ENCODE measurements at places on chromosomes 11 and 22. TPM values are rescaled to one million over a fixed set of nuclear protein-coding genes. Genes with fewer than 3 reads are reported as not detected.

DNA sequence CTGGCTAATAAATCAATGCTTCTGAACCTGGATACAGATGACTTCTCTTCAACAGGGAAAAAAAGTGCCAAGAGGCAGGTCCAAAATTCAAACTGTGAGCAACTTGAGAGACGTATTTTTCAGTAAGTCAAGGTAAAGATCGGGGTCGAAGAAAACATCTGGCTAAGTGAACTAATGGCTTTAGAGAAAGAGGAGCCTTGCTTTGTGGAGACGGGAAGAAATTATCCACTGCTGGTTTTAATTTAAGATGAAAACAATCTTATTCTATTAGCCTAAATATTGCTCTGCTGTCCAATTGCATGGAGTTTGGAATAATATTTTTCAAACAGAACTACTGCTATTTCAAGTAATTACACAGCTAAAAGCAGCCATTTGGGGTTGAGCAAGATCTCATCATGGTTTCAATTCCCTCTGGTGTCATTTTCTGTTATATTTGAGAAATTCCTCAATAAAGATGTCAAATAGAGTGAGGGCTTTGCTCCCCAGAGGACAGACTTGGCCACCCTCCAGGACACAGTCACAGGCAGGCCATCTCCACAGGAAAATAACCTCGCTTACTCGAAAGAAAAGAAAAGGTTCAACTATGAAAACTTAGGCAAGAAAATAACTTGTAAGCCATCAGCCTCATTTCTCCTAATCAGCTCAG, 29.8 kb downstream of the SCUBE1 start:
- DNase-seq = no peak
- no peak overlapping the region for H3K27ac ChIP-seq
- H3K36me3 ChIP-seq = no peaks in the 10 kb centered on the region
- no peaks in the 10 kb centered on the region for H3K27me3 ChIP-seq
- no peak overlapping the region for H3K4me3 ChIP-seq
- no peaks in the 10 kb centered on the region for H3K4me1 ChIP-seq

DNA sequence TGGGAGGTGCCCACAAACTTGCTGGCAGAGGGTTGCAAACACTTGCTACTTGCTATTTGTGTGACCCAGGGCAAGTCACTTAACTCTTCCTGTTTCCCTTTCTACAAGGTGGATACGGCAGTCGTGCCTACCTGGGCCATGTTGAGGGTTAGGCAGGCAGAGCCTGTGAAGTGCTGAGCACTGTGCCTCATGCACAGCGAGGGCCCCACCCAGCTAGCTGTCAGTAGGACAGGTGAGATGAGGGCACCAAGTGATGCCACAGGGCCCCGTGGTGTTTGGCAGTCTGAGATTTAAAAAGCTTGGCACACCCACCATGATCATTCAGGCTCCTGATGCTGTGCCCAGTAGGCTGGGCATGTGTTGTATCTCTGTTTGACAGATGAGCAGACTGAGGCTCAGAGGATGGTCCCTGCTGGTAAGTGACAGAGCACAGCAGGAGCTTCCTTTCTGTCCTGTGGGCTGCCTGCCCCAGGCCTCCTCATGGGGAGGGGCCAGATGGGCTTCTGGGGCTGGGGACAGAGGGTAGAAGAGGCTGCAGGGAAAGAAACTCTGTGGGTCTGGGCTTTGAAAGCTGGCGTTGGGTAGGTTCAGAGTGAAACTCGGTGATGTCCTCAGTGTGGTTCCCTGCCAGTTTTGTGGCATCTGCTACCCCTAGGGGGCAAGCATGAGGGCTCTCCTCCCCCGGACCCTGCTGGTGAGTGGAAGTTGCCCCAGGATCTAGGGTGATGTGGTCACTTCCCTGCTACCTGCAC, 59.3 kb downstream of the TSPAN18 start:
- no peaks in the 10 kb centered on the region for H3K27me3 ChIP-seq
- H3K36me3 ChIP-seq = no peaks in the 10 kb centered on the region
- peaks cover under 1% of the 10 kb centered on the region for H3K4me1 ChIP-seq
- no peak overlapping the region for H3K4me3 ChIP-seq

DNA sequence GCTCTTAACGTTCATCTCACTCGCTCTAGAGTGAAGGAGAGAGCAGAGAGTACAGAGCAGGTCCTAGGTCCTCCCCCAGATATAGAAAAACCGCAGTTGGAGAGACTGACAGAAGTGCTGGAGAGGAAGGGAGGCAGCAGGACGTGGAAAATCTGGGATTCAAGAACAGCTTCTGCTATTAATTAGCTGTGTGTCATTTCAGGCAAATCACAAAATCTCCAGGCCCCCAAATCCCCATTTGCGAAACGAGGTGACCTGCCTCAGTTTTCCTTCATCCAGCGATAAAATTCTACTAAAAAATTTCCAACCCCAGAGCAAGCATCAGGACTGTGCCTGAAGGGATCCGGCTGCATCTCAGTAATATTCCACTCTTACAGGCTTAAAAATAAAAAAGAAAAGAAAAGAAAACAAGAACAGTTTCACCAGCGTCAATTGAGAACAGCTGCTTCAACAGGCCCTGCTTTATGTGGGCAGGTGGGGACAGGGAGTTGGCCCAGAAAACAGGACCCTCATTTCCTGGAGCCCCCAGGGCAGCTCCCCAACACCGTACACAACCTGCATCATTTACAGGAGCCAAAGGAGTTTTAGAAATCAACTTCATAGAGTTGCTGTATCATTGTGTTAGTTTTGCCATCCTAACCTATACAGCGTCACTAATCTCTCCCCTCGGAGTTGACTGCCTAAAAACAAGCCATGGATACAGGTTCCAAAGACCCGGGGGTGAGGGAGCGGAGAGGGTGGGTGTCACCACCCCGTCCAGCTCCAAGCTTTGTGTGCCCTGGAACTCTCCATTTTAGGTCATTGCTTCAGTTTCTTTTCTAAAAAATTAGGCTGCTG, 2.3 kb upstream of the MALAT1 start:
- H3K4me3 ChIP-seq = peak overlapping the region; percentile 23
- peaks cover 46% of the 10 kb centered on the region for H3K4me1 ChIP-seq
- DNase-seq = no peak
- no peaks in the 10 kb centered on the region for H3K27me3 ChIP-seq
- H3K36me3 ChIP-seq = peaks cover 3% of the 10 kb centered on the region

DNA sequence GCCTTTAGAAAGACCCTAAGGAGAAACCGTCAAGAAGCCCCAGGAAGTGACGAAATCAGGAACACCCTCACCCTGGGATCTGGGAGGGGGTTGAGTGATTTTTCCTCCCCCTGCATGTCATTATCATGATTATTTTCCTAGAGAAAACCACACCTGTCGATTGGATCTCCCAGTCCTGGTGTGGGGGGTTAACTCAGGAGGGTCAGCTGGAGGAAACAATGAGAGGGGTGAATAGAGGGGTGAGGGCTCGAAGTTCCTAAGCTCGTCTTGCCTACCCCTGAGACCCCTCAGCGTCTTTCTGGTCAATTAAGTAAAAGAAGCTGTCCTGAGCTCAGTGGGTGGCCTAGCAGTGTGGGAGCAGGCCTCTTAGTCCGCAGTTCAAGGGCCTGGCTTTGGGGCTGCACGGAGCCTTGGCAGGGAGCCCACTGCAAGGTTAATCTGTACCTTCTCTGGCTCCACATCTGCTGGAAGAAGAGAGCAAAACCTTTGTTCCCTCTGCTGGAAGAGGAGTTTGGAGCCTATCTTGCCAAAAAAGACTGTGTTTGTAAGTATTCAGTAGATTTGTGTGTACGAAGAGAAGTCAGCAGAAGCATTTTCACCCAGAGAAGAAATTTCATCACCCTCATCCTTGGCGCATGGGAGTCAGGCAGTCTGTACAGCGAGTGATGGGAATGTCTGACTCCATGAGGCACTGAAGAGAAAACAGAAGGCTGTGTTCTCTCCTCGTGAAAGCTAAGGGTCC, 34.2 kb upstream of the FTH1 start:
- H3K4me3 ChIP-seq = no peak overlapping the region
- no peaks in the 10 kb centered on the region for H3K36me3 ChIP-seq
- H3K27me3 ChIP-seq = no peaks in the 10 kb centered on the region
- H3K27ac ChIP-seq = no peak overlapping the region
- DNase-seq = no peak
- H3K4me1 ChIP-seq = no peaks in the 10 kb centered on the region

DNA sequence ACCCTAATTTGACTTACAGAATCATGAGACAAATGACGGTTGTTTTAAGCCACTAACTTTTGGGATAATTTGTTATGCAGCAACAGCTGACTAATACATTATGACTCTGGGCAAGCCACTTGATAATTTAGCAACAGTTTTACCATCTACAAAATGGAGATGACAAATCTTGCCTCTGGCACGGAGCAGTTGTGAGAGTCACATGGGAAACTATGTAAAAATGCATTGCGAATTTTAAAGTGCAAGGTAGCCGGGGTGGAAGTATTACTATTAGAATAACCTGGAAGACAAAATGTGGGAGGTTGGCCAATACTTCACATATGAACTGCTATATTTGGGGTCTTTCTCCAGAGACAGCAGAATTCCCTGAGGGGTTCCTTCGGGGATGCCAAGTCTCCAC, 328.7 kb downstream of the CTTN start:
- H3K27ac ChIP-seq = no peak overlapping the region
- H3K27me3 ChIP-seq = no peaks in the 10 kb centered on the region
- no peaks in the 10 kb centered on the region for H3K36me3 ChIP-seq

- H3K27me3 ChIP-seq = no peaks in the 10 kb centered on the region
- peak overlapping the region; percentile 87 for H3K4me3 ChIP-seq
These were observed 2.5 kb downstream of the CRKL start for GRCh38 chr22:20919718-20920117.

GRCh38 chr11:18046116-18046777, at the start of gene TPH1:
Gene TPH1 (minus strand): TSS chr11:18046269. CDS start chr11:18040762, 5,507 bp downstream.
- no peaks in the 10 kb centered on the region for H3K36me3 ChIP-seq
- peak within 1 kb of the TSS; percentile 10 for H3K4me3 ChIP-seq
- peak; percentile 43 for DNase-seq
- H3K27ac ChIP-seq = no peak within 1 kb of the TSS
- peaks cover 6% of the 10 kb centered on the region for H3K27me3 ChIP-seq

DNA sequence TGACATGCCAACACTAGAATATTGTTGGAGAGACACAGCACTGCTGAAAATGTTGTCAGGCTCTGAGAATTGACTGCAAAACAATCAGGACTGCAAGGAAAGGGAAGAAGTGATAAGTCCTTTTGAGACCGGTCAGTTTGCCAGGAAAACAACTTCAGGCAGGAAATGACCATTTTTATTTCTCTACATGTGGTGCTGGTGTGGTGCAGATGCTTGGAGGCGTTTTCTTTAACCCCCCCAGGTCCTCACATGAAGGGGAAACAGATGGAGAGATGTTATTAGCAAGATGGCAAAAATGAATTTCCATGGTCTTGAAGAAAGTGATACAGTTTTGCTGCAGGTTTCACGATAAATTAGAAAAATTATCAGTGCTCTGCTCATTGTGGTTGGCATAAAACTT, 5.7 kb downstream of the AP2A2 start:
- H3K4me3 ChIP-seq = no peak overlapping the region
- no peak for DNase-seq
- H3K27me3 ChIP-seq = no peaks in the 10 kb centered on the region
- H3K36me3 ChIP-seq = no peaks in the 10 kb centered on the region

GRCh38 chr11:134153147-134153905, 70.4 kb downstream of the NCAPD3 start:
- H3K36me3 ChIP-seq = peaks cover 7% of the 10 kb centered on the region
- H3K27ac ChIP-seq = no peak overlapping the region
- DNase-seq = no peak
- H3K27me3 ChIP-seq = no peaks in the 10 kb centered on the region
- H3K4me1 ChIP-seq = no peaks in the 10 kb centered on the region
- H3K4me3 ChIP-seq = no peak overlapping the region

DNA sequence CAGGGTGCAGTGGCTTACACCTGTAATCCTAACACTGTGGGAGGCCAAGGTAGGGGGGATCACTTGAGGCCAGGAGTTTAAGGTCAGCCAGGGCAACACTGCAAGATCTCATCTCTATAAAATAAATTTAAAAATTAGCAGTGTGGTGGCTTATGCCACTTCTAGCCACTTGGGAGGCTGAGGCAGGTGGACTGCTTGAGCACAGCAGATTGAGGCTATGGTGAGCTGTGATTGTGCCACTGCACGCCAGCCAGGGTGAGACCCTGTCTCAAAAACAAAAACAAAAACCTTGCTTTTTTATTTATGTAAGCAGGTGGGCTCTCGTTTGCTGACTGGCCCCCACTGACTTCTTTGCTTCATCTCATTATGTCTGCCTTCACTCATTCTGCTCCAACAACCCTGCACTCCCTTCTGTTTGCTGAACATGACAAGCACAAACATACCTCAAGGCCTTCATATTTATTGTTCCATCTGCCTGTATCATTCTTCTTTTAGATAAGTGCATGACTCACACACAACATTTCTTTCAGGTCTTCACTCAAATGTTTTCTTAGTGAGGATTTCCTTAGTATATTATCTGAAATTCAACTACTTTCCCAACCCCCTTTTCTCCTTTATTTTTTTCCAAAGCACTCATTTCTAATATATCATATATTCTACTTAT, 32.4 kb upstream of the CLNS1A start:
- peak; percentile 60 for DNase-seq
- peak overlapping the region; percentile 64 for H3K27ac ChIP-seq
- H3K36me3 ChIP-seq = peaks cover 11% of the 10 kb centered on the region
- no peaks in the 10 kb centered on the region for H3K27me3 ChIP-seq

DNA sequence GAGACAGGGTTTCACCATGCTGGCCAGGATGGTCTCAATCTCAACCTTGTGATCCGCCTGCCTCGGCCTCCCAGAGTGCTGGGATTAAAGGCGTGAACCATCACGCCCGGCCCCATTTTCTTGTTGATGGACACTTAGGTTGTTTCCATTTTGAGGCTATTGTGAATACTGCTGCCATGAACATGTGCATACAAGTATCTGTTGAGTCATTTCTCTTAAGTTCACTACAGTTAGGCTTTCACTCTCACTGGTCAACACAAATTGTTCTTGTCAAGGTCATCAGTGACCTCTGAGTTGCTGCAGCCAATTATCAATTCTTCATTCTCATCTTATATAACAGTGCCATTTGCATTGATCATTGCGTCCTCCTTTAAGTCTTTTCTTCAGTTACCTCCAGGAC, 13.0 kb upstream of the ZBTB44 start:
- no peaks in the 10 kb centered on the region for H3K36me3 ChIP-seq
- H3K27ac ChIP-seq = no peak overlapping the region
- no peaks in the 10 kb centered on the region for H3K4me1 ChIP-seq
- no peaks in the 10 kb centered on the region for H3K27me3 ChIP-seq
- H3K4me3 ChIP-seq = no peak overlapping the region

GRCh38 chr11:39972461-39972860, 1487.0 kb downstream of the LRRC4C start:
- no peaks in the 10 kb centered on the region for H3K4me1 ChIP-seq
- H3K27ac ChIP-seq = no peak overlapping the region
- H3K27me3 ChIP-seq = no peaks in the 10 kb centered on the region
- H3K36me3 ChIP-seq = no peaks in the 10 kb centered on the region
- no peak for DNase-seq

GRCh38 chr11:64358907-64359711, at the start of gene RPS6KA4:
Gene RPS6KA4 (plus strand): TSS chr11:64359162. CDS start chr11:64359236, 74 bp downstream.
- H3K4me3 ChIP-seq = peak within 1 kb of the TSS; percentile 99
- H3K36me3 ChIP-seq = peaks cover 7% of the 10 kb centered on the region
- no peaks in the 10 kb centered on the region for H3K27me3 ChIP-seq
- DNase-seq = peak; percentile 65

SHANK3 gene
- total RNA-seq = 4.5 TPM

GRIA4 gene
- not detected for total RNA-seq

AIFM3 gene
- 0.73 TPM for total RNA-seq

AMPD3 gene
- total RNA-seq = 13.4 TPM

DNHD1 gene
- total RNA-seq = 5.7 TPM

SCGB1C1 gene
- not detected for total RNA-seq

MGAT3 gene
- 15.5 TPM for total RNA-seq

Measured in Caco-2 (cell line).